ENCODE measurements at places on chromosomes 5 and 9.

DNA sequence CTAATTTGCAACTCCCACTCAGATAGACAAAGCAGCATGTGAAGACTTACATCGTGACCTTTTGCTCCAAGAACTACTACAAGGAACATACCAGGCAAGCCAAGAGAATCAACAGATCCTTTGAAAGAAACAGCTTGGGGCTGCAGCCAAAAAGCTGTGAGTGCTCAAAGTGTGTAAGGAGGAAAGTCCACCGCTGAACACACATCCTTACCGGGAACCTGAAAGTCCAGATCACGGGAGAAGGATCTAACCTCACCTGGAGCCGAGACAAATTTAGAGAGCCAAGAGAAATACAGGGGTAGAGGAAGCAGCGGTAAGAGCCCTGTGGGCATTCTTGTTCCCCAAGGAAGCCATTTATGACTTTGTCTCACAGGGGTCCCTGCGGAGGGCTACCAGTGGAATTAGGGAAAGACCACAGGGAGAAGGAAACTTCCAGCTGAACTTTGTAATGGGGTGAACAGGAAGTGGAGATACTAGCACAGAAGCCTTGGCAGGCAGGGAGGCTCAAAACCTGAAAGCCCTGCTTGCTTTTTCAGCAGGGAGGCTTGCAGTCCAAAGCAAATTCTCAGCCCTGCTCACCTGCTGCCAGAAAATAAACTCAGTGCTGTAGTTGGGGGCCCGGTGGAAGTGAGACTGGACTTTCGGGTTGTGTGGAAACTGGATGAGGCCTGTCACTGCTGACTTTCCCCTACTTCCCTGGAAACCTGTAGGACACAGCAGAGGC is 350.2 kb downstream of the DTWD2 start:
- DNase-seq, result no peak

DNA sequence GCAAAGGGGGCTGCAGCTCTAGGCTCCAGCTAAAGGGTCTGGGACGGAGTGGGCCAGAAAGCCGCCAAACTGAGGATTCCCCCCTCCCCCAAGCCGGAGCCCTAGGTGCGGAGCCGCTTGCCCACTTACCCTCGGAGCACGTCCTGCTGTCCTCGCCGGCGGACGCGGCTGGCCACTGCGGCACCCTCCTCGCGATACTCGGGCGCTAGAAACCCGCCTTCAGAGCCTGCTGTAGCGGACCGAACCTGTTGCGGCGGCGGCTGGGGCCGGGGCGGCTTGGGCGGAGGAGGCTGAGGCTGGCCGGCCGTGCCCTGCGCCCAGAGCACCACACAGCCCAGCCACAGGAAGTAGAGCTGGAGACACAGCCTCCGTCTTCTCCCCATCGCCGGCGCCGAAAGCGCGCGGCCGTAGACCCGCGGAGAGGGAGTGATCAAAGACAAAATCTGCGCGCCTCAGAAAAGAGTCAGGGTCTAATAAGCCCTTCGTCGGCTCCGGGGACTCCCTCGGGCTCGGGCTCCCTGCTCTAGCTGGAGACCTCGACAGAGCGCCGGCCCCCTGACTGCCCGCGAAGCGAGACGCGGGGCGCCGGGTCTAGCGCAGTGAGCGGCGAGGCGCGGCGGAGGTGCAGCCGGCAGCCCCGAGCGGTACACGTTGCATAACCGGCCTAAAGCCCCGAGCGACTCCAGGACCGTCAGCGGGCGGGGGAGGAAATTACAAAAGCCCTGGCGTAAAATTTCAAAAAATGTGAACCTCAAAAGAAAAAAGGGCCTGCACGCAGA is 635 bp downstream of the FBN2 start:
- peak; percentile 48 for DNase-seq

- no peak for DNase-seq
Observed at GRCh38 chr9:128575469-128575868, 23.1 kb downstream of the SPTAN1 start.

- DNase-seq, result no peak
Observed at GRCh38 chr5:43104057-43104456, 16.7 kb upstream of the ZNF131 start.

Data from Right ventricle myocardium superior (tissue), 1 donor.